ENCODE measurements at places on chromosomes 12 and 14.

DNA sequence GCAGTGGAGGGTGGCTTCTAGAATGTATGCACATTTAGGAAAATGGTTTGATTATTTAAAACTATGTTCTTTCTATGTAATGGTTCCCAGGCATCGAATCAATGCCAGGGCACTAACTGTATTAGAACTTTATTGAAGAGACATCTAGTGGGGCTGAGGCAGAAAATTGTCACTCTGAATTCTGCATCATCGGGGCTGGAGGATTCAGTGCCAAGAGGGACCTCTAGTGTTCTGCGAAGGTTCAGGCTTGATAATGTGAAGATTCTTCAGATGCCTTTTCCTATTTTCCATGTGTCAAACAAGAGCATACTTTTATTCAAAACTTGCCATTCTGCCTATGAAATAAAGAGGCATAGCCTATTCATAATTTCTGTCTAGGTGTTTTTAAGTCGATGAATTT is 146.3 kb downstream of the CAND1 start:
- DNase-seq = peak; percentile 24

DNA sequence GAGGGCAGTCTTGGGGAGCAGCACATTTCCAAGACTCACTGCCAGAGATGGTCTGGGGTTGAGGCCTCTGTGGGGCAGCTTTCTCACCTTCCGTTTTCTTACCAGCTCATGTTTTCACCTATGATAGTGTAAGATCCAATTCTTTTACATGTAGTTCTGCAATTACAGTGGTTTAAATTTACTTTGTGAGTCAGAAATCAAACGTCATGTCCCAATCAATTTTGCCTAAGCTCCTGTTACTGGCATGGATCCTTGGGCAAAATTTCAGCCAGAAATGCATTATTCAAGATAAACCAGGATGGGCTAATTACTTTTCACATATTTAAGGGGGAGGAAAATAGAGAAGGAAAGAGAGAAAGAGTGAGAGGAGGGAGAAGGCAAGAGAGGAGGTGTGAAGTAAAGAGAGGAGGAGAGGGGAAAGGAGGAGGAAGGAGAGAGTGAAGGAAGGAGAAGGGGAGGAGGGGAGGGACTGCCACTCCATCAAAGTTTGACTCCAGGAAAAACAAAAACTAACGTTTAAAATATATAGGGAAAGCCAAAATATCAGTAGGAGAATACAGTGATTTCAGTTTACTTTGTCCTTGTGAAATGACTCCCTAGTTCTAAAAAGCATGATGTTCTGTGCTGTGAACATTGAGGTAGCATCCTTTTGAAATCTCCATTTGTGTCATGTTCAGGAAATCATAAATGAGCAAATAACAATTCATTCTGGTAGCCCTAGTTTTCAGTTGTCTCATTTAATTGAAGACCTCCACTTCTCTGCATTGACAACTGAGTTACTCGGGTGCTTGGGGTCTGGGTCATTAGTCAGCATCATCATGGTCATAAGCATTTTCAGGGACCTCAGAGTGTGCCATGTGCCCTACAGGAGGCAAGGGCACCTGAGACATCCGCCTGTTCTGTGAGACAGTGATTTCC is 3.0 kb downstream of the BMAL2 start:
- no peak for DNase-seq

DNA sequence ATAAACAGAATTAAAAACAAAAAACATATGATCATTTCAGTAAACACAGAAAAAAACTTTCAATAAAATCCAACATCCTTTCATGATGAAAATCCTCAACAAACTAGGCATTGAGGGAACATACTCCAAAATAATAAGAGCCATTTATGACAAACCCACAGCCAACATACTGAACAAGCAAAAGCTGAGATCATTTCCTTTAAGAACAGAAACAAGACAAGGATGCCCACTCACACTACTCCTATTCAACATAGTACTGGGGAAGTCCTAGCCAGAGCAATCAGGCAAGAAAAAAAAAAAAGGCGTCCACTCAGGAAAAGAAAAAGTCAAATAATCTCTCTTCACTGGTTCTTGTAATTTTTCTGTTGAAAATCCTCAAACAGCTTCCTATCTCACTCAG is 30.1 kb downstream of the MRPL42 start:
- DNase-seq = no peak

GRCh38 chr14:31320216-31320615 is 100.1 kb downstream of the HEATR5A start:
- no peak for DNase-seq

DNA sequence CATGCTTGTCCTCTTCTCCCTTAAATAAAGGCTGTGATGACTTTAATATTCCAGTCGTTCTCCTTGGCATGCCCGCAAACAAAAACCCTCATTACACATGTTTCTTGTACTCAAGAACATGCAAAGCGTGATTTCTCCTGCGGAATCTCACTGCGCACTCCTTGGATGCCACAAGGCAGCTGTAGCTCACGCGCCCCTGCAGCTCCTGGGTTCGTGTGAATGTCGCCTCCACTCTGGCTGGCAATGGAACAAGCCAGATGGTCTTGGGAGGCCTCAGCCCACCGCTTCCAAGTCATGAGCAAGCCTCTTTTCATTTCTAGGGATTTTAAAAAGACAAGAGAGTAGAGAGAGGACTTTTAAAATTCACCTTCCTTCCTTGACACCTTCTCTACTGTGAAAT is 403.8 kb downstream of the PCNX1 start:
- no peak for DNase-seq

DNA sequence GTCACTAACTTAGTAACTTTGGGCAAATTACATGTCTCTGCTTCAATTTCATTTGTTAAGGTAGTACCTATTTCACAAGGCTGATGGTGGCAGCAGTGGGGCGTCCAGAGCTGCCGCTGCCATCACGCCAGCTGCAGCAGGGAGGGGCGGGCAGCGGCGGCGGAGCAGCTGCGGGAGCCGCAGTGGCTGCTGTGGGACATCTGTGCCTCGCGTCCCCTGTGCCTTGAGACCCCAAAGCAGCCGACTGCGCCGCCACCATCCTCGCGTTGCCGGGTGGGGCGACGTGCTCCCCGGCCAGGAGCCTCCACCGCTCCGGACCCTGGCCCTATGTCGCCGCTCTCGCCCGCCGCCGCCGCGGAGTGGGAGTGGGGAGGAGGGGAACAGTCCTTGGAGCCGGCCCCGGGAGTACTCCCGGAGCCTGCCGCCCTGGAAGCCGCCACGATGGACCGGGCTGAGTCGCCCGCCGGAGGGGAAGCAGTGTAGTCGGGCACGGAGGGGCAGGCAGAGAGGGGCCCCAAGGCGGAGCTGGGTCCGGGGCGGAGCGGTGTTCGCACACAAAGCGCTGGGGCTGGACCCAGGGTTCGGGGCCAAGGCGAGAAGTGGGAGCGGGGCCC is 51.4 kb downstream of the A2M start:
- peak; percentile 34 for DNase-seq

DNA sequence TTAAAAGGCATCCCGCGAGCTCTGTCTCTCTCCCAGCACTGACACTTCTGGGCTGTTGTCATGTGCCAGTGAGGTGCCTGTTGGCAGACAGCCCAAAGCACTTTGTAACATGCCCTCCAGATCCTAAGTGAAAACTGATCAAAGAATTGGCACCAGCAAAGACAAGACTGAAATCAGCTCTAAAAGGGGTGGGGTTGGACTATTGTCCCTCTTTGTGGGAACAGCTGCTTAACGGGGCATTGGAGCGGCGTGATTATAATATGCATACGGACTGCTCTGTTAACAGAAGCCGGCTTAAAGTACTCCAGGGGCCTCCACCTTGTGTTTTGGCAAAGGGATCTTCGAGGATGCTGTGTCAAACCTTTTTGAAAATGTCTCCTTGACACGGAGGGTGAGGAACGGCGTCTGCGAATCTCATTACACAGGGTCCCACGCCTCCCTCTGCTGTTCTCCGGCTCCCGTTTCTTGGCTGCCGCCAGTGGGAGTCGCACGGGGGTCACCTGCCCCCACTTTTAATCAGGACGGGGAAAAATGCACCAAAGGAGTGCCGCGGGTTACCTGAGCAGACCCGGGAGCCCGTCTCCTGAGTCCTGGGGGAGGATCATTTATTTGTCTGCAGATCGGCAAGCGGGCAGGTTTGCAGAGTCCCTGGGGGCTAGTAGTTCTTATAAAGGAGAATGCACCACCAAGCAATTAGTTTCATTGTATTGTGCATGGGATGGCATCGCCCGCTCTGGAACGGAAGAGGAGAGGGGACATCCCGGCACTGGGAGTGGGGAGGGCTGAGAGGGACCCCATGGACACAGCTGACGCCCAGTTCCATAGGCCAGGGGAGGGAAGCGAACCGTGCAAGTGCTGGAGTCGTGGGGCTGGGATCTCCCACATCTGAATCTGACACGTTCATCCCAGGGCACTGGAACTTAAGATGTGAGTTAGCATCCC is 44.3 kb downstream of the SPRING1 start:
- no peak for DNase-seq

- DNase-seq = no peak
These were observed 128.9 kb upstream of the RTL1 start for GRCh38 chr14:101032433-101032832.

- DNase-seq = no peak
These were observed 200.2 kb downstream of the PHLDA1 start for GRCh38 chr12:75831402-75831801.

- no peak for DNase-seq
These were observed 2.6 kb downstream of the ELK3 start for GRCh38 chr12:96196781-96197180.

GRCh38 chr14:91835920-91836843 is 31.2 kb downstream of the TC2N start:
- DNase-seq = no peak

GRCh38 chr14:60753264-60754119 is 18.9 kb downstream of the MNAT1 start:
- DNase-seq = no peak

DNA sequence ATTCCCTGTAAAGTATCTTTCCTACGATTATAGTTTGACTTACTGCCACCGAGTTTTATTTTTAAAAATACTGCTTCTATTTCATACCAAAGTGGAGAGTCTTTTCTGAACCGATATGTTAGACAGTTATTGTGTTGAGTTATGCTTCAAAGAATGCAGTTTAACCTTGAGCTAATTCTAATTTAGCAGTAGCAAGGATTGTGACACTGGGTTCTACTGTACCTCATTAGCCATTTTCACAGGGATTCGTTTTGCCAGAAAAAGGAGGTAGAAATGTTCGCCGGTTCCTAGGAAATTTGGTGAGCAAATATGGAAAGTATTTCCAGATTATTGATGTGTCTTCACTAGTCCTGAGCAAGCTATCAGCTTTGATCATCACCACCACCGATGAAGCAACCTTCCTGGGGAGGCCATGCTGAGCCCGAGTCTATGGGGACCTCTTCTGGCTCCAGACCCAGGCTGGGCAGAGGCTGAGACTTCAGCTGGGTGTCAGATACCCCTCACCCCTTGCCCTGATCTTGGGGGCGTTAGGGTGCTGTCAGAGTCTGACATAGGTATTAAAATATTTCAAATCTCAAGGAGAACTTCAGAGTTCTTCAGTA is 13.6 kb downstream of the GLRX5 start:
- DNase-seq = no peak

GRCh38 chr12:20040831-20041230 is 327.5 kb upstream of the PDE3A start:
- DNase-seq = no peak

GRCh38 chr14:24840204-24840893 is 206.4 kb upstream of the GZMB start:
- peak; percentile 20 for DNase-seq

GRCh38 chr14:74242021-74242779 is 3.0 kb downstream of the VSX2 start:
- no peak for DNase-seq

DNA sequence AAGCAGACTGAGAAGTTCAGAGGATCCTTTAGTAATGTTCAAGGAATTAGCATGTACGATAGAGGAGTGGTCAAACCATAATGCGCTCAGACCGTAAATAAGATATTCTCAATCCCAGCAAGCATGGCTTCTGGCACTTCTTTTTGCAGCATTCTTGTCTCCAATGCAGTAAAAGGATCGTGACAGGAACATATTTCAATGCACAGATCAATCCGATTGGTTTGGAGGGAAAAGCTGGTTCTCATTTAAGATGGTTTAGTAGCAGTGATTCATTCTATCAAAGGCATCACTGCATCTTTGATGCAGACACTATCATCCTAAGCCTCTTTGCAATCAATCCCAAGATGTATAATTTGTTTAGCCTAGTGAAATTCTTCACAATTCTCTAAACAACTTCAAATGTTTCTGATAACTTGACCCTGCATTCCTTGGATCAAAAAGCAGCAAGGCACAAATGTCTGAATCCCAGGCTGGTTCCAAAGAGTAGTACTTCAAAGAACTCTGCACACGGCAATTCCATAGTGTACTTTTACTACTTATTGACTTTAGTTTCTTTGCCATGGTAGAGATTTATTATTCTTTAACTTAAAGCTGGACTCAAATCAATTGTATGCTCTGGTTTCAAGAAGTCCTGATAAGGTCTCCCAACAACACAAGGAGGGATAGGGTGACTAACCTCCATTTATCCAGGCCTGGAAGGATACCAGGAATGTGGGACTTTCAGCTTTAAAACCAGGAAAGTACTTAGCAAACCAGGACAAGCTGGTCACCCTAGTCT is 96.8 kb upstream of the MDM1 start:
- DNase-seq = no peak

DNA sequence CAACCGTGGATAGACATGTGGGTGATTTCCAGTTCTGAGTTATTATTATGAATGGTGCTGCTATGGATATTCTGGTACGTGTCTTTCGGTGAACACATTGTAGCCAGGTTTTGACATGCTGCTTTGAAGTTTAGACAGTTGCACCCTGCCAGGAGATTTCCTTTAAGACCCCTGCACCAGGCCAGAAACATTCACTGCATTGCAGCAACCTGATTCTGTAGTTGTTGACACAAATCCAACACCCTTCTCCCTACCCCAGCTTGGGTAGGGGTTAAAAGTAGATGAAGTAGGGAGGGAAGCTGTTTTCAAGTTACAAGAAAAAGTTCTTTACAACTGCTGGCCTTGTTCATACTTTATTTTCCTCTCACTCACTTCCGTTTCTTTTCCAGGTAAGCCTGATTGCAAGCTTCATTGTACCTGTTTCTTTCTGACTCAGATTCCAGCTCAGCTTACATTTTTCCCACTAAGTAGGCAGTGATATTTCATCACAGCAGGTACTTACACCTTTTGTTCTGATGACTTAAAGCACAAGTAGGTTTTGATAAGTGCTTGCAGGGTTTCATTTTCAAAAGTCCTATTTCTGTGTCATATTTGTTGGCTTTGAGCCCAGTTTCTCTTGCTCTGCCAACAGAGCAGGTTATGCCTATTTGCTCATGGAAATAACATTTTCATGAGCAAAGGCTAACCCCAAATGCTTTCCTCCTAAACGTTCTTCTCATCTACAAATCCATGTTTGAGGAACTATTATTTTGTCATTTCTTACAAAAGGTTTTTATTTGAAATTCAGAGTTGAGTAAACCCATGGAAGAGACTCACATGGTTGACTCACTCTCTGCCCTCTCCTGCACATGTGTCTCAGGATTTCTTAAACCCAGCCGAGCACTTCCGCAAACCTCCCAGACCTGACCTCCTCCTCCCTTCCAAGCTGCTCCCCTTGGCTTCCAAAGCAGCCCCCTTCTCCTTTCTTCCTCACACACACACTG is 12.1 kb upstream of the LTA4H start:
- no peak for DNase-seq

Data from HTR-8/SVneo (cell line).